ENCODE measurements at places on chromosomes 5 and 9. TPM values are rescaled to one million over a fixed set of nuclear protein-coding genes. Genes with fewer than 3 reads are reported as not detected.

The TEX10 gene
- 11.2 TPM for total RNA-seq

The NDFIP1 gene
- total RNA-seq = 183 TPM

The HAVCR2 gene
- 39.8 TPM for total RNA-seq

The TAF1L gene
- not detected for total RNA-seq

The PCDHB11 gene
- 2.1 TPM for total RNA-seq

The BRD8 gene
- total RNA-seq = 210 TPM

DNA sequence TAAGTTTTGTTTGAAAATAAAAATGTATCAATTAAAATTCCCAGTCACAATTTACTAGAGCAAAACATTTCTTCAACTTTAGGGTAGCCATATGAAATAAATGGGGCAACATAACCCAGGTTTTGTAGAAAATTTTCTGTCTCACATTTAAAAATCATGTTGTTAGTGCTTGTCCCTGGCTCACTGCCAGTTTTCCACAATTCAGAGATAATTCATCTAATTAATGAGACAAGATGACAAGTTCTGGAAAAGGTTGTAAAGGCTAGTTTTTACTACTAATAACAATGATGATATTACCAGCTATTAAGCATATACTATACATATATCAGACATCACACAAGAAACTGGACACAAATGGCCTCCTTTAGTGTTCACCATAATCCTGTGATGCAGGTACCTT is 45.9 kb downstream of the MEGF9 start:
- H3K27ac ChIP-seq = no peak overlapping the region
- peaks cover 8% of the 10 kb centered on the region for H3K4me1 ChIP-seq
- H3K27me3 ChIP-seq = no peaks in the 10 kb centered on the region
- DNase-seq = no peak
- no peaks in the 10 kb centered on the region for H3K36me3 ChIP-seq
- no peak overlapping the region for H3K4me3 ChIP-seq

- no peaks in the 10 kb centered on the region for H3K36me3 ChIP-seq
- H3K4me1 ChIP-seq = peaks cover 17% of the 10 kb centered on the region
- no peak for DNase-seq
- no peak overlapping the region for H3K4me3 ChIP-seq
- no peak overlapping the region for H3K27ac ChIP-seq
- no peaks in the 10 kb centered on the region for H3K27me3 ChIP-seq
These were observed 47.7 kb downstream of the SH3RF2 start for GRCh38 chr5:145984072-145984471.

DNA sequence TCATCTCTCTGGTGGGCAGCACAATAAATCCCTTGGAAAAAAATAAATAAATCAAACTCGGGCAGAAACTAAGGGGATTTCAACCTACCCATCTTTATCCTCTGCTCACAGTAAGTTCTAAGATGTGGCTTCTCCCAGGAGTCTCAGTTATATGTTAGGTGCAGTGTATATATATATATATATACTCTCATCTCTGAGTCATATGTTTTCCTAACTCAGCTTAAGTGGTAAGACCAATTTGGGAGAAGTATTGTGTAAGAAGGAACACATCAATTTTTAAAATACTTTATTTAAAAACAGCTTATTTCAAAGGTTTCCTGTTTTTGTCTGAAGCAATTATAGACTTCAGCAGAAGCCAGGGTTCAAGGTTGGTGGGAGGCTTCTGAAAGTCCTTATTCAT is 20.3 kb upstream of the OSMR start:
- no peaks in the 10 kb centered on the region for H3K4me1 ChIP-seq
- no peaks in the 10 kb centered on the region for H3K27me3 ChIP-seq
- no peak overlapping the region for H3K27ac ChIP-seq
- no peak overlapping the region for H3K4me3 ChIP-seq
- no peak for DNase-seq

GRCh38 chr9:3840311-3840710 is 314.5 kb upstream of the RFX3 start:
- H3K27me3 ChIP-seq = no peaks in the 10 kb centered on the region
- H3K4me1 ChIP-seq = no peaks in the 10 kb centered on the region
- no peaks in the 10 kb centered on the region for H3K36me3 ChIP-seq
- DNase-seq = no peak
- no peak overlapping the region for H3K27ac ChIP-seq
- H3K4me3 ChIP-seq = no peak overlapping the region

GRCh38 chr9:131500939-131501541 is 1.7 kb upstream of the POMT1 start:
- no peak overlapping the region for H3K27ac ChIP-seq
- H3K4me1 ChIP-seq = peaks cover 21% of the 10 kb centered on the region
- no peak for DNase-seq
- no peak overlapping the region for H3K4me3 ChIP-seq

- H3K36me3 ChIP-seq = no peaks in the 10 kb centered on the region
- no peak for DNase-seq
- peaks cover 5% of the 10 kb centered on the region for H3K4me1 ChIP-seq
- H3K4me3 ChIP-seq = no peak overlapping the region
- H3K27me3 ChIP-seq = no peaks in the 10 kb centered on the region
These were observed 82.9 kb downstream of the FEM1C start for GRCh38 chr5:115461506-115462290.

GRCh38 chr9:130242270-130243014 is 23.1 kb upstream of the HMCN2 start:
- H3K4me1 ChIP-seq = peaks cover 5% of the 10 kb centered on the region
- no peaks in the 10 kb centered on the region for H3K27me3 ChIP-seq
- H3K36me3 ChIP-seq = no peaks in the 10 kb centered on the region
- DNase-seq = no peak

DNA sequence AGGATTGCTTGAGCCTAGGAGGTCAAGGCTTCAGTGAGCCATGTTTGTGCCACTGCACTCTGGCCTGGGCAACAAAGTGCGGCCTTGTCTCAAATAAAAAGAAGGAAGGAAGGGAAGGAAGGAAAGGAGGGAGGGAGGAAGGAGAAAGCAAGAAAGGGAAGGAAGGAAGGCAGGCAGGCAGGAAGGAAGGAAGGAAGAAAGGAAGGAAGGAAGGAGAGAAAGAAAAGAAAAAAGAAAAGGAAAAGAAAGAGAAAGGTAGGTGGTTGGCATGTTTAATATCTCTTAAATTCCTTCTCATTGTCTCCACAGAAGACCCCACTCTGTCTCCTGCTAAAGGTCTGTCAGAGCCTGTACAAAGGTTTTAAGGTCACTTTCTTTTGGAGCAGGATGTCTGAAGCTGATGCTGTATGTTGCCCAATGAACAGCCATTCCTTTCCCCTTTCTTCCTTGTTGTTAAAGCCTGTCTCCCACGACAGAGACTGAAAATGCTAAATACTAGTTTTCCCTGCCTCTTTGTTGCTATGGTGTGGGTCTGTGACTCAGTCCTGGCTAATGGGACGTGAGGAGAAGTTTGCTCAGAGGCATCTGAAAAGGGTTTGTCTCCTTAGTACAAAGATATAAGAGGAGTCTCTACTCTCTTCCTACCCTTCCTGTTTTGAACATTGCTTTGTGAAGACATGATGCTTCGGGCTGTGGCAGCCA is 213.3 kb downstream of the PCSK1 start:
- H3K4me1 ChIP-seq = no peaks in the 10 kb centered on the region
- H3K27me3 ChIP-seq = no peaks in the 10 kb centered on the region
- no peak overlapping the region for H3K27ac ChIP-seq
- DNase-seq = no peak

DNA sequence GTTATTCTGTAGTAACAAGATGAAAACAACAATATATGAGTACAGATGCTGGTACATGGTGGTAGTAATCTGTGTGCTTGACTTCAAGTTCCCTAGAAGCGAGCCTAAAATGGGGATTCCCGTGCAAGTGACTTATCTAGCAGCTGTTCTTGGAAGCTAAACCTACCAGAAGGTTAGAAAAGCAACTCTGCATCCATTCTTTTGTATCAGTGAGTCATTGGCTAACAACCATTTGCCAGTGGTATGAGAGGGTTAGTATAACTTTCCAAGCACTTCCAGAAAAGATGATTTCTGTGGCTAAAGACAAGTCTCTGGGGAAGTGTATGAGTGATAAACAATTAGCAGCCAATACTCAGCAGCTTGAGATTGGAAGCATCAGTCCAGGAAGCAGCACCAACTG is 787.7 kb upstream of the CDH6 start:
- no peaks in the 10 kb centered on the region for H3K36me3 ChIP-seq
- no peaks in the 10 kb centered on the region for H3K4me1 ChIP-seq
- no peak for DNase-seq
- no peaks in the 10 kb centered on the region for H3K27me3 ChIP-seq
- no peak overlapping the region for H3K27ac ChIP-seq
- no peak overlapping the region for H3K4me3 ChIP-seq

DNA sequence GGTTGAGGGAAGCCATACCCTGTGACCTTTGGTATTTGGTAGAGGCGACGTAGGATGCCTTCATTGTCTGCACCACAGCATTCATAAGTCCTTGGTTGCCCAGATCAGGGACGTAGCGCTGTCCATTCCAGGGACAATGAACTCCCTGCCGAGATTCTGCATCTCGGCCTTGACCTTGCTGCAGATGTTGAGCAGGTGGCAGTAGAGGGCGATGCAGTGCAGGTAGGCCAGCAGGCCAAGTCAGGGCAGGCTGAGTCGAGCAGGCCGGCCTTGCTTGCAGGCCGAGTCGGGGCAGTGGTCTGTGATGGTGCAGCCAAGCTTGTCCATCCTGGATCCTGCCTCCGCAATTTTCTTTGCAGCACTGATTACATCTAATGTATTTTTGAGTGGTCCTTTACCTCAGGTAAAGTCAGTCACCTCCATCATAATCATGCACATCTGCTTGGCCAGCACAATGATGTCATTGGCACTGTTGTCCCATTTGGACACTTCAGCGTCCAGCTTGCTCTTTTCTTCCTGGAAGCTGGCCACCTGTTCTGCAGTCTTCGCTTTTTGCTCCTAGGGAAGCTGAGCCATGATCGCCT is 93.4 kb upstream of the CCDC112 start:
- H3K4me3 ChIP-seq = no peak overlapping the region
- no peaks in the 10 kb centered on the region for H3K27me3 ChIP-seq
- peak; percentile 42 for DNase-seq

GRCh38 chr5:158470764-158471534 is 612.0 kb upstream of the CLINT1 start:
- H3K27me3 ChIP-seq = no peaks in the 10 kb centered on the region
- peaks cover 8% of the 10 kb centered on the region for H3K4me1 ChIP-seq
- DNase-seq = no peak
- no peak overlapping the region for H3K4me3 ChIP-seq

DNA sequence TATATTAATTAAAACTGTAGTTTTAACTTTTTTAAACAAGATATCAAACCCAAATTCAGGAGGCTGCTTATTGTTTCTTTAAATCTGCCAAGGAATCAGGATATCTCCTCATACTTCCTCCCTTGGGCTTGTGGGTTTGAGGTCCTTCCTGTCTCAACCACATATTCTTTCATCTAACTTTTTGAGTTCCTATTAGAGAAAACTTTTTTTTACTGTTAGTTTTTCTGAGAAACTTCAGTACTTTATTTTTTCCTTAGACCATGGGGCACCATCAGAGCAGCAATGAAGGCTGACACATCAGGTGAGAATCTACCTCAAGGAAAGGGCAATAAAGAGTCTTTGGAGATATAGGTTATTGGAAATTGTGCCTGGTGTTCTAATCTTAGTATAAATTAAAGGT is 56.7 kb downstream of the TSSK1B start:
- no peaks in the 10 kb centered on the region for H3K36me3 ChIP-seq
- no peaks in the 10 kb centered on the region for H3K27me3 ChIP-seq
- peaks cover 7% of the 10 kb centered on the region for H3K4me1 ChIP-seq
- no peak overlapping the region for H3K27ac ChIP-seq
- no peak for DNase-seq
- H3K4me3 ChIP-seq = no peak overlapping the region

GRCh38 chr5:73851471-73852181 is 225.6 kb downstream of the ARHGEF28 start:
- no peak for DNase-seq
- no peaks in the 10 kb centered on the region for H3K36me3 ChIP-seq
- no peaks in the 10 kb centered on the region for H3K27me3 ChIP-seq
- no peak overlapping the region for H3K4me3 ChIP-seq
- H3K4me1 ChIP-seq = peaks cover 5% of the 10 kb centered on the region

GRCh38 chr5:115243412-115243811 is 19.3 kb downstream of the PGGT1B start:
- H3K4me1 ChIP-seq = peaks cover 8% of the 10 kb centered on the region
- no peak for DNase-seq
- no peaks in the 10 kb centered on the region for H3K27me3 ChIP-seq
- H3K36me3 ChIP-seq = peaks cover 29% of the 10 kb centered on the region
- no peak overlapping the region for H3K4me3 ChIP-seq

- no peak overlapping the region for H3K27ac ChIP-seq
- H3K4me1 ChIP-seq = no peaks in the 10 kb centered on the region
- no peaks in the 10 kb centered on the region for H3K36me3 ChIP-seq
- H3K27me3 ChIP-seq = no peaks in the 10 kb centered on the region
- DNase-seq = no peak
- no peak overlapping the region for H3K4me3 ChIP-seq
These were observed 19.1 kb upstream of the KCNMB1 start for GRCh38 chr5:170408226-170408625.

DNA sequence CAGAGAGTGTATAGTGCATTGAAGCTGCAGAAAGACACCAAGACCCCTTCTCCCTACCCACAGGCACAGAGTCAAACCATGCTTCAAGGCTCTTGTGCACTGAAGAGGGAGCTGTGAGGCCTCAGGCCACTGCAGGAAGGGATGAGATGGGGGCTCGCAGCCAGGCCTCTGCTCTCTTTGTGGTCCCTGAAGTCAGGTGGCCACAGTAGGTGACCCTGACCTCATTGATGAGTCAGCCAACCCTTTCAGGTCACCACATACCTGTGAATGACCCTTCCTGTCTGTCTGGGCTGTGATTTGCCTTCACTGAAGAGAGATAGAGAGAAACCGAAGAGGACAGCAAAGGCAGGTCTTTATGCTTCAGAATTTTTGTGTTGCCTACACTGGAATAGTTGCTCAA is 372.1 kb downstream of the ACTL7B start:
- H3K4me3 ChIP-seq = no peak overlapping the region
- no peaks in the 10 kb centered on the region for H3K27me3 ChIP-seq
- H3K27ac ChIP-seq = no peak overlapping the region
- H3K4me1 ChIP-seq = no peaks in the 10 kb centered on the region

- H3K27ac ChIP-seq = no peak overlapping the region
- H3K4me1 ChIP-seq = no peaks in the 10 kb centered on the region
- no peaks in the 10 kb centered on the region for H3K36me3 ChIP-seq
These were observed 7.9 kb downstream of the SLC6A3 start for GRCh38 chr5:1437226-1437829.

DNA sequence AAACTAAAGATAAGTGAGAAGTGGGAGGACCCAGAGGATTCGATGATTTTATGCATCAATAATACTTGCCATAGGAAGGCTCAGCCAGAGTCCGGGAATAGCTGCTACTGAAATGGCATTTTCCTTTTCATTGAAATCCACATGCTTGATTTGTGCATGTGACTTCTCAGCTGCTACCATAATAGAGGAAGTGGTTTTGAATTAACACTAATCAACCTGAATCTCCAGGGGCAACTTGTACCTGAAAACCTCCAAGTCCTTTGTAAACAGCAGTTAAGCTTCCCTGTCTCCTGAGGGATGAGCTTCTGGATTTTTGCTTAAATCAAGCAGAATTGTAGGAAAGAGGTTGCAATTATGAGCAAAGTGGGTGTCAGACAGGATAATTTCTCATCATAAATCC is 124.9 kb downstream of the PPP2R2B start:
- H3K4me1 ChIP-seq = no peaks in the 10 kb centered on the region
- no peak for DNase-seq
- no peak overlapping the region for H3K27ac ChIP-seq
- no peaks in the 10 kb centered on the region for H3K27me3 ChIP-seq
- no peaks in the 10 kb centered on the region for H3K36me3 ChIP-seq
- H3K4me3 ChIP-seq = no peak overlapping the region

- no peaks in the 10 kb centered on the region for H3K36me3 ChIP-seq
- H3K4me1 ChIP-seq = peaks cover 31% of the 10 kb centered on the region
- DNase-seq = no peak
- H3K27ac ChIP-seq = no peak overlapping the region
These were observed 63.7 kb downstream of the SLC1A1 start for GRCh38 chr9:4553951-4554381.

Measured in upper lobe of left lung (tissue), 6 donors.